ENCODE measurements at places on chromosomes 2 and 18.

DNA sequence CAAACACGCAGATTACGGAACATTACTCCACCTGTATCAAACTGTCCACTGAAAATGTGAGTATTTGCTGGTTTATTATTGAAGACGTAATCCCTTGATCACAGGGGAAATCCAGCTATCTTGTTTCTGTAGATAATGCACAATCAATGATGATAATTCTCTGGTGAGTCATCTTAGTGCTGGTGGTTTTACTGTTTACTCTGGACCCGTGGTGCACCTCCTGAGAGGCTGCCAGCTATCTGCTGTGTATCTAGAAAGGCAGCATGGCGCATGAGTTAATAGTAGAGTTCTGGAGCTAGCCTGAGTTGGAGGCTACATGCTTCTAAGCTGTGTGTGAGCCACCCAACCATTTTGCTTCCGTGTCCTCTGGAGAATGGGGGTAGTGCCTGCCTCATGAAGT is 6.5 kb downstream of the NCAPH start:
- no peak for DNase-seq

DNA sequence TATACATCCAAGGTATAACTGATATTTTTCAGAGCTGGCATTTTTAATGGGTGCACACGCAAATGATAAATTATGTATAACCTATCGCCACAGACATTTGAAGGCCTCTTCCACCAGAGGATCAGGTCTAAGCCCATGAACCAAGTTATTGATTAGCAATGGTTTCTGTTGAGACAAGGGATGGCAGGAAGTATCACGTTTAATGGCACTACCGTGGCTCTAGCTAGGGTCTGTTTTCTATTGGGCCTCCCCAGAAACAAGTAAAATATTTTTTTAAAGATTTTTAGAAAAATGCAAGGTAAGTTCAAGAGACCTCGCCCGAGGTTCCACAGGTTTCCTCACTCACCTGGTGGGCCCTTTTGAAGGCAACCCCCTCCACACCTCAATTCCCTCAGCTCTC is 667 bp downstream of the GFPT1 start:
- no peak for DNase-seq

GRCh38 chr2:47334356-47335136 is 68.4 kb upstream of the MSH2 start:
- DNase-seq: no peak

- DNase-seq: no peak
These were observed 1500.6 kb upstream of the TMEFF2 start for GRCh38 chr2:193695367-193695766.

GRCh38 chr18:69999656-70000055 is 52.0 kb upstream of the CD226 start:
- no peak for DNase-seq

GRCh38 chr2:159737292-159737916 is 25.1 kb downstream of the MARCHF7 start:
- no peak for DNase-seq

GRCh38 chr2:195494451-195494850 is 162.6 kb upstream of the SLC39A10 start:
- DNase-seq: no peak

- DNase-seq: no peak
These were observed 69.0 kb upstream of the ALPP start for GRCh38 chr2:232309592-232309991.

GRCh38 chr2:240339411-240340360 is 95.8 kb upstream of the GPC1 start:
- DNase-seq: no peak

GRCh38 chr2:221267773-221268425 is 304.2 kb downstream of the EPHA4 start:
- DNase-seq: no peak

DNA sequence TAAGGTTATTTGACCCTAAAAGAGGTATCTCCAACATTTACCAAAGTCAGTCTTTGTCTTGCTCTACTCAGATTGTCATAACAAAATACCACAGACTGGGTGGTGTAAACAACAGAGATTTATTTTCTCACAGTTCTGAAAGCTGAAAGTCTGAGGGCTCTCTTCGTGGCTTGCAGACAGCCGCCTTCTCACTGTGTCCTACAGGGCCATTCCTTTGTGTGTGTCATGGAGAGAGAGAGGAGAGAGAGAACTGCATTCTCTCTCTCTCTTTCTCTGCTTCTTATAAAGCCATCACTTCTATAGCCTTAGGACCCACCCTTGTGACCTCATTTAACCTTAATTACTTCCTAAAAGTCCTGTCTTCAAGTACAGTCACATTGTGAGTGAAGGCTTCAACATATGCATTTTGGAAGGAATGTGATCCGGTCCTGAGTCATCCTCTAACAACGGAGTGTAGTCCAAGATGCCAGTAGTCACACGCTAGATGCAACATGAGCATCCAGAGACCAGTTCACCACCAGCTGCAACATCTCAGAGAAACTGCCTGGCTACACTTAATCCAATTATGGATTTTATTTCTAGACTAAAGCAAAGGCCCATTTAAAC is 130.2 kb downstream of the CD226 start:
- DNase-seq: no peak

- DNase-seq: no peak
These were observed 114.5 kb downstream of the RNF144A start for GRCh38 chr2:7031547-7032245.

DNA sequence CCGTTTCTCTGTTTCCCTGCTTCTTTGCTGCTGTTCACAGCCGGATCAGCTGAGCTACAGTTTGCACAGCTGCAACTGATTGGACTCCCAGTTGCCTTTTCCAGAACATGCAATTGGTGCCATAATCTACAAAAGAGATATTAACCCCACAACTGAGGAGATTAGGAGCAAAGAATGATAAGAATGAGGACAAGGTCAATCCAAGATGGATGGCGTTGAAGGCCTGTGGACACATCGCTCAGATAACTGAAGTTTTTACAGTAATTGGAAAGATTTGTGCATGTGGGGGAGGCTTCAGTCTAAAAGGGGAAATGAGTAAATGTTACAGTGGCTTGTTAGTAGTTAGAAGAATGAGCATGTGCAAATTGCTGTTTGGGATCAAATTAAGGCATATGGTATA is 263.2 kb downstream of the TGIF1 start:
- DNase-seq: no peak

DNA sequence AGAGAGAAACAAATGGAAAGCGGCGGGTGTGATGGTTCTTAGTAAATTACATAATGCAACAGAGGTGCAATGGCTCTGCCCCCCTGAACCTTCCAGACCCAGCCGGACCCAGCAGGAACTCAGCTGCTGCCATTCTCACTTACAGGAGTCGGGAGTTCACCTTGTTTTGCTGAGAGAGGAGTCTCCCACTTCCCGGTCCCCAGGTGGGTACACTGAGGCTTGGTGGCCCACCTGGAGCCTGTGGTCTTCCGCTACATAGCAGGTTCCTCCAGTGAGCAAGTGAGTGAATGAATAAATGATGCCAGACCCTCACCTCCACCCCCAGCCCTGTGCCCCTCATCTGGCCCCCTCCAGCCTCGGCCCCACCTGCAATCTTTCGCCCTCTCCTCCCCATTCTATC is 11.2 kb downstream of the BIN1 start:
- no peak for DNase-seq

DNA sequence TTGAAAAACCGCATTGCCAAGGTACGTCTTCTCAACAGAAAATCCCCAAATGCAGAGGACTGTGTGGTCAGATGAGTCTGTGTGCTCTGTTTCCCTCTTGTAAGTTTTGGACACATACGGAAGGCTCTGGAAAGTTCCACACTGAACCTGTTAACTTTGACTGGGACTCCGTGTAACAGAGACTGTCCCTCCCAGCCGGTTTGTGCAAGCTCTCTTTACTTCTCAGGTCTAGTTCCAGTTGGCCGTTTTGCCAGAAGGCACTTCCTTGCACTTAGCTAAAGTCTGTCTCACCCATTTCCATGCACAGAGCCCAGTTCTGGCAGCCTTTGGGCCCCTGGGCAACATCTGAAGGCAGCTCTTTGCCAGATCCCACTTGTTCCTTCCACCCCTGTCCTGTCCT is 22.0 kb downstream of the EFHD1 start:
- no peak for DNase-seq

- DNase-seq: no peak
These were observed 26.0 kb downstream of the DGKD start for GRCh38 chr2:233380132-233380895.

GRCh38 chr18:37487400-37487867 is 78.2 kb downstream of the CELF4 start:
- no peak for DNase-seq

DNA sequence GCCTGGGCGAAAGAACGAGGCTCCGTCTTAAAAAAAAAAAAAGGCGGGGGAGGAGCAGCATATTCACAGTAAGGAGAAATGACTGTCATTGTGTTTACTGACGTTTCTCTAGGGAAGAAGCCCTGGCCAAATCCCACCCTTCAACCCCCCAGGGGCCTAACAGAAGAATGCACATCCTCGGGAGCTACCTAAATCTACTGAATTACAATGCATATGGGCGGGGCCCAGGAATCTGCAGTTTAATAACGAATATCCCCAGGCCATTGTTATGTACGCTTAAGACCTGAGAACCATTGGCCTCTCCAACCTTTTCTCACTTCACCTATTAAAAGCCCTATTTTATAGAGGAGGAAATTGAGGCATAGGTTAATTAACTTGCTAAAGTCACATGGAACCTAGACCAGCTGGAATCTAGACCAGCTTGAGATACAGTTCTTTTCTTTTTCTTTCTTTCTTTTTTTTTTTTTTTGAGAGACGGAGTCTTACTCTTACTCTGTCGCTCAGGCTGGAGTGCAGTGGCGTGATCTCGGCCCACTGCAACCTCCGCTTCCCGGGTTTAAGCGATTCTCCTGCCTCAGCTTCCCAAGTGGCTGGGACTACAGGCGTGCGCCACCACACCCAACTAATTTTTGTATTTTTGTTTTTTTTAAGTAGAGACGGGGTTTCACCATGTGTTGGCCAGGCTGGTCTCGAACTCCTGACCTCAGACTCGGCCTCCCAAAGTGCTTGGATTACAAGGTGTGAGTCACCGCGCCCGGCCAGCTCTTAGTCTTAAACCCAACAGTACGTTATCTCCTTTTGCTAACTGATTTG is 708 bp upstream of the RIF1 start:
- no peak for DNase-seq

DNA sequence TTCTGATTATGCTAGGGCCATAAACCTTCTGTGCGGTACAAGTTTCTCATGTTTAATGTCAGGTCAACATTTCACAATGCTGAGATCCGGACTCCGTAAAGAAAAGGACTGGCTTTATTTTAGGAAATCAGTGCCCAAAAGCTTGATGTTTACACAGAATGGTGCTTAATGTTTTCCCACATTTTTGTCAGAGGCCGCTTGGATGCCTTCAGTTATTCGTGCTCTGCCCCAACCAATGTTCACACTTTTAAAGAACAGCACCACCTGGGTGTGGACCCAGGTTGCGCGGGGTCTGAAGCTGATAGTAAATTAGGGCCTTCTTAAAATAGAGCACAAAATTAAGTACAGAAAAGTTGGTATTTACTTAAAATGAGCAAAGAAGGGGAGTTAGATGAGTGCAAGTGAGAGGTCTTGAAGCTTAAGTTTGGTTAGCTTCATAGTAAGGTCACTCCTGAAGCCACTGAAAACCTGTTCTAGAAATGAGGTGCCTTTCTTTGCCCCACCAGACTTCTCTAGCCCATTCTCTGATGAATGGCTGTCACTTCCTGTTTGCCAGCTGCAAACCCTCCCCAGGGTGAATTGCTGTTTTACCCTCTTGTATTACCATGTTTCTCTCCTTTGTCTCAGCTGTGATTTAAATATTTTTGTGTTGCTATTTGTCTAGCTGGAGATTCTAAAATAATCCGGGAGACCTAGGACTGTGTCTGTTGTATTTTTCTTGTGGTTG is 20.5 kb downstream of the SLC3A1 start:
- DNase-seq: no peak

DNA sequence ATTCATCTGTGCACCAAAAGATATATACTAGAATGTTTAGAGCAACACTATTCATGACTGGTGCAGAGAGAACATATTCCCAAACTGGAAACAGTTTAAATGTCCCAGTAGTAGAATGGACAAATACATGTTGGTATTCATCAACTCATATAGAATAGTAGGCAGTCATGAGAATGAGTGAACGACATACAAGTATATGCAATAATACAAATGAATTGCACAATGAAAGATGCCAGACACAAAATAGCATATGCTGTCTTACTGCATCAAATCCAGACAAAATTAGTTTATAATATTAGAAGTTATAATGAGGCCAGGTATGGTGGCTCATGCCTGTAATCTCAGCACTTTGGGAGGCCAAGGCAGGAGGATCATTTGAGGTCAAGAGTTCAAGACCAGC is 8.3 kb upstream of the PRKAG3 start:
- DNase-seq: no peak

GRCh38 chr2:729376-729861 is 52.2 kb upstream of the TMEM18 start:
- no peak for DNase-seq

GRCh38 chr2:140770645-140771044 is 1360.2 kb downstream of the LRP1B start:
- DNase-seq: no peak

- no peak for DNase-seq
These were observed 74.5 kb downstream of the USP40 start for GRCh38 chr2:233492078-233492477.

DNA sequence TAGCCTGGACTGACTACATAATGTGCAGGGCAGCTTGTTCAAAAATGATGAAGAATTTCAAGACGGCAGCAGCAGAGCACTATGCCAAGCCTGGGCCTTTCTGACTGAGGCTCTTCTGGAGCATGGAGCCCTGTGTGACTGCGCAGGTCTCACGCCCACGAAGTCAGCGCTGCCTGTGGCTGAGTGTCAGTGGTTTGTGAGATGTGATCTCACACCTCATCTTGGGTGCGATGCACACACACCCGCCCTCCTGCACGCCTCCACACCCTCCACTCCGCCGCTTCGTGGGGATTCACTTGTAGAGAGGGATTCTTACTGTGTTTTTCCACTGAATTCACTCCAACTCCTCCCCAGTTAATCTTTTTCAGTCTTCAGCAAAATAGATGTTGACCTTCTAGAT is 103.9 kb downstream of the VIT start:
- DNase-seq: no peak

GRCh38 chr2:189273734-189274133 is 94.2 kb upstream of the COL5A2 start:
- no peak for DNase-seq

DNA sequence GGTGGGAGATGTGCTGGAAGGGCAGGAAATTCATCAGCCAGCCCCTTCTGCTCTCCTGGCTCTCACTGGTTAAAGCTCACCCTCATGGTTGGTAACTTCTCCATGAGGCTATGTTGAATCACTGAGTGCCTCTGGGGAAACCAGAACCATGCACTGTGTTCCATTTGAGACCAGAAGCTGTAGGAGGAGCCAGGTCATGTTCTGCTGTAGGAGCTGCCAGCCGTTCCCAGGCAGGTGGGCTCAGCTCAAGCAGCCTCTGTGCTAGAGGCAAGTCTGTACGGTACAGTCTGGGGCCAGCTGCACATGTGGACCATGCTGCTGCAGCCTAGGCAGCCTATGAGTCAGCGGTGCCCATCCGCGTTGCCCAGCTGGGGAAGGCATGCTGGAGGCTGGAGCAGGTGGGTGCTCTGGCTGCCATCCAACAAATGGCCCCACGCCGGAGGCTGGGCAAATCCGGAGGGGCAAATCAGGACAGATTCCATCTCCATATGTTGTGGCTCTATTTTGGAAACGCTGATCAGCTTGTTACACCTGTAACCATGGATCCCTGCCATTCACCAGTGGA is 22.0 kb upstream of the KCNF1 start:
- DNase-seq: no peak

Measured in vagina (tissue), 2 donors.